CD8-positive, alpha-beta T cell (primary cell): ENCODE measurements at places on chromosomes 1 and 21.

GRCh38 chr1:83511146-83511726 is 487.7 kb downstream of the TTLL7 start:
- DNase-seq: no peak

DNA sequence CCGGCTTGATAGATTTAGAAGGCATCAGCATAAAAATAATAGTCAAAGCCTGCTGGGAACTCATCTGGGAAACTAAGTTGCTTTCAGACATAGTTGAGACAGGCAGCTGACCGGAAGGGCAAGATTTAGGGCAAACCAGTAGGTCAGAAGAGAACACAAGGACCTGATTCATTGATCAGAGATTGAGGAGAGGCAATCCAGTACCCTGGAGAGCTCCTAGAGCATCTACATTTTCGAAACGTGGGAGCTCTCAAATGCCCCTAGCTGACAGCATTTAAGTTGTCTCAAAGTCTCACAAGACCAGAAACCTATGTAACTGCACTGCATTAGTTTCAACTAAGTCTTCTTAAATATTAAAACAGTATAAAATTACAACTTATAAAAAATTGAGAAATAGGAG is 22.9 kb upstream of the MTF2 start:
- no peak for DNase-seq

- DNase-seq: no peak
Observed at GRCh38 chr1:79353224-79353623, 346.7 kb upstream of the ADGRL4 start.

DNA sequence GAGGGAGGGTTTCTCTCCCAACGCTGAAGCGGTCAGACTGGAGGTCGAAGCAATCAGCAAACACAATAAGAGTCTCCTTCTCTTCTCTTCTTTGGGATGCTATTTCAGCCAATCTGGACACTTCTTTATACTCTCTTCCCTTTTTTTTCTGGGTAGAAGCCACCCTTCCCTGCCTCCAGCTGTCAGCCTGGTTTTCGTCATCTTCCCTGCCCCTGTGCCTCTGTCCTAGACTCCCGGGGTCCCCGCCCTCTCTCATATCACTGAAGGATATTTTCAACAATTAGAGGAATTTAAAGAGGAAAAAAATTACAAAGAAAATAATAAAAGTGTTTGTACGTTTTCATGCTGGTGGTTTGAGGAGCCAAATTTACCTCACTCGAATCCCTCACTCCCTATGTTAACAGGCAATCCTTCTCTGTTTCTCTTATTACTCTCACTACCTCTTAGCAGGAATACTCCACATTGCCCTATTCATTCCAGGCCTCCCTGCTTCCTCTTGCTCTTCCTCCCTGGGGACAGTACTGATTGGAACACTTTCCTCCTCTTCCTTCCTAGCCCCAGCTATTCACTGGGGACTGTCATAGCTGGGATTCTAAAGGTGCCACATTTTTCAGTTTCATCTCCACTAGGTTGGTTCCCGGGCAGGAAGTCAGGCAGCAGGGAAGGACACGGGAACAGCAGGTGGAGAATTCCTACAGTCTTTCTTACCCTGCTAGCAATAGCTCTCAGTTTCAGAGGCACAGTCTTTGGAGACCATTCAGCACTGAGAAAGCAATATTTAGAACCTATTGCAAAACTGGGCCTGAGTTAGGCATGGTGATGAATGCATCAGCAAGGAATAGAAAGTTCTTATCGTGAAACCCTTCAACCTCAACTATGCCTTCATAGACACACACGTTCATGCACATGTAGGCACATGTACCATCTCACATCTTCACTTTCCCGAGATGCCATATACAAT is 288.0 kb downstream of the PBX1 start:
- no peak for DNase-seq

DNA sequence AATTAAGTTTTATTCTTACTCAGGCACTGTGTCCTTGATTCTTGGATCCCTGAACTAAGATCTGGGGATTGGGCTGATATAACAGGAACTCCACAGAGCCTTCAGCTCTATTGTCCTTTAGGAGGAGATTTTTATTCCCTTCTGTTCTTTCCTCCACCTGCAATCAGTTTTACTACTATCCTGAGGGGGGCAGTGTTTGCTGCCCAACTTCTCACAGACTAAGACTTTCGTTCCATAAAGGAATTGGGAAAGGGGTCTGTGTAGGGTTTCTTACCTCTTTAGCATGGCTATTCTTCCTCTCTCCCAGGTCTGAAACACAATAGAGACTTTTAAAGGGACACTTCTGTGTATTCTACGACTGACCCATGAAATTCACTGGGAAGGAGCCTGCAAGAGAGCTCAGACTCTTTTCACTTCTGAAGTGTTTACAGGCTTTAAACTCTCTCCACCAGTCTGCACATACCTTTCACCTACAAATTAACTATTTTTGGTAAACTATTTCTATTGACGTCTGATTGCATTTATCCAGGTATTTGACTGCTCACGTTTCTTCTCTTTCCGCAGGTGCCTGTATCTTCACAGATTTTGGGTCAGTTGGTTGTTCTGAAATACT is 103.3 kb upstream of the DEPDC1 start:
- no peak for DNase-seq
